Renal cortex interstitium (tissue), 15 donors: ENCODE measurements at places on chromosomes 13 and 19. TPM values are rescaled to one million over a fixed set of nuclear protein-coding genes. Genes with fewer than 3 reads are reported as not detected.

IQCN gene
- polyA plus RNA-seq = 6.6 TPM

DNA sequence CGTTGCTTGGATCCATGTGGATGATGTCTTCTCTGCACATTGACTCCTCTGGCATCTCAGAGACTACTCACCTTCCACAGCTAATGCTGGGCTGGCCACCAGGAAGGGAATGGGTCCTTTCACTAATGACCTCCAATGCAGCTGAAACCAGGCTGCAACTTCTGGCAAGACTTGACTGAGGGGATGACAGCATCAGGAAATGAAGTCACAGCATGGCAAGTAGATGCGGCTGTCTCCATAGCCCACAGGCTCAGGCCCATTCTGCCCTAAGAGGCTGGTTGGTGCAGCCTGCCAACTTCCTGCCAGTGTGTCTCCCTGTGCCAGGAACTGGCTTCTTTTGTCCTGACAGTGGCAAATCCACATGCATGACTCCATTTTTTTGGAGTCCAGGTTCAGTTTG lies 467.3 kb downstream of the TSHZ3 start:
- no peak for DNase-seq

- no peak for DNase-seq
These were observed 2.0 kb downstream of the KLK7 start for GRCh38 chr19:50981587-50982146.

DNA sequence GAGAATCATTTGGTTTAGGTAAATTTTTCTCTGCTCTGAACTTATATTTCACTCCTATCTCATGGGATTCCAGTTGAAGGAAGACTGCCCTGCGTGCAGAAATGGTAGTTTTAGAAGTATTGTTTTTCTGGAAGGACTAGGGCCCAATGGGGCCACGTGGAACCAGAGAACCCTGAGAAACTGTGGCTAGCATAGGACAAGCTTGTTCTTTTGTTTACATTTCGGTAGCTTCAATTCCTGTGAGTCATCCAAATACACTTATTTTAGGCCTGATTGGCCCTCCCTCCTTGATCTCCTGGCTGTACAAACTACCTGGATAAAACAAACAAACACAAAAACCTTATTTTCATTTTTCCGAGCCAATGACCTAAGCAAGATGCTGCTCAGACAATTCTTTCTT lies 124.0 kb downstream of the ITGBL1 start:
- DNase-seq = no peak
